ENCODE measurements at places on chromosomes 5 and 9.
A peak's percentile ranks its signal among the peaks of the same experiment; 100 is the strongest.

DNA sequence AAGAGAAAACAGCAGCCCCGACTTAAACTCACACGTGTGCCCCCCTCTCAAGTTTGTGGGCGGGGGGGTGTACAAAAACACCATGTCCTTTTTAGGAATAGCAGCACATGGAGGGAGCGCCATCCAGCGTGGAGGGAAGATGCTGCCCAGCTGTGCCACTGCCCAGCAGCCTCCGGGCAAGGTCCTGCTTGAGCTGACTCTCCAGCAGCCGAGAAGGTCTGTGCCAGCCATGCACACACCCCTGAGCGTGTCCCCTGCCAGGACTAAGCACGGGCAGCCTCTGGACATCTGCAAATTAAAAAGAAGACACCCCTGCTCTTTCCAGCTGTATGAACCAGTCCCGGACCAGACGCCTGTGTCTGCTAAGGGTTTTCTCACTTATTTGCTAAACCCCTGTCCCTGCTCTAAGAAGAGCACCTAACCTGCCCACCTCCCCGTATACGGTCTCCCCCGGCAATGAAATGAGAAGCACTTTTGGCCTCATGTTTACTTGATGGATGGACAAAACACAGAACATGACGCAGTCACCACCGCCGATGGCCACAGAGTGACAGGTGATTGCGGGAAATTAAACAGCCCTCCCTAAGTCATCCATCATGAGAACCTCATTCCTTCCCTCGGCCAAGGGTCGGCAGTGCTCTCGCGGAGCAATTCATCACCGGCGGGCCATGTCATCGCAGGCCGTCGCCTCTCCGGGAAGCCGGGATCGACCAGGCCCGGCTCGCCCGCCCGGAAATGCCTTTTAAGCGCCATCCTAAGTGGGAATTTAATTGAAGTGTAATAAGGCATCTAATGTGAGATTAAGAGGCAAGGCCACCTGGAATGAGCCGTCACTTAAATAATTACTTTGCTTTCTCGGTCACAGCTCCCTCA, 96.9 kb downstream of the OLFM1 start:
- DNase-seq: no peak

GRCh38 chr5:71932131-71932654, 175.1 kb upstream of the MAP1B start:
- DNase-seq: peak; percentile 29

DNA sequence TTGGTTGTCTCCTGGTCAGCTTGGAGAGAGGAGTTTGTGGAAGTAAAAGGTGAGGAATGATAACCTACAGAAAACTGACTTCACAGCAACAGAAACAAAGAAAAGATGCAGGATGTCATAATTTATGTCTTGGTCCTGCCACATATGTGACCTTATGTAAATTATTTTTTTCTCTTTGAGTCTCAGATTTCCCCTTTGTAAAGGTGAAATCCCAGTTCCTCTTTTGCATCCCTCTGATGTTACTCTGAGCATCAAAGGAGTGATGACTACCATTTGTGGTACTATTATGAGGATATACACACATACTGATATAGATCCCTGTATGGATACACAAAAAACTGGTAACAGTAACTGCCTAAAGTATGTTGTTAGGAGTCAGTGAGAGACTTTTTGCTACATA, 1.4 kb upstream of the THG1L start:
- DNase-seq: no peak

DNA sequence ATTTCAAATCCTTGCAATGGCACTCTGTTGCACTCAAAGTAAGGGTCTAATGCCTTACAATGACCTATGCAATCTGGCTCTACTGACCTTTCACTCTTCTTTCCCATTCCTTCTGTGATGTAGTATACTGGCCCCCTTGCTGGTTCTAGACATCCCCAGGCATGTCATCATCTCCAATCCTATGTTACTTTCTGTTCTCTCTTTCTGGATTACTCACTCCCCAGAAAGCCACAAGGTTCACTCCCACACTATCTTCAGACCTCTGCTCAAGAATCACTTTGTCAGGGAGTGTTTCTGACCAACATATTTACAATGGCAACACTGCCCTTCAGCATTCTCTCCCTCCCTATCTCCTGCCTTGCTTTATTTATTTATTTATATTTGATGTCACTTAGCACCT, 802.2 kb upstream of the WWC1 start:
- peak; percentile 53 for DNase-seq

- no peak for DNase-seq
Measured at GRCh38 chr9:8183618-8184017, 384.0 kb upstream of the DMAC1 start.

GRCh38 chr9:79685577-79685976, 113.8 kb downstream of the TLE4 start:
- peak; percentile 69 for DNase-seq

- no peak for DNase-seq
Measured at GRCh38 chr5:74578356-74579044, 62.0 kb downstream of the ENC1 start.

DNA sequence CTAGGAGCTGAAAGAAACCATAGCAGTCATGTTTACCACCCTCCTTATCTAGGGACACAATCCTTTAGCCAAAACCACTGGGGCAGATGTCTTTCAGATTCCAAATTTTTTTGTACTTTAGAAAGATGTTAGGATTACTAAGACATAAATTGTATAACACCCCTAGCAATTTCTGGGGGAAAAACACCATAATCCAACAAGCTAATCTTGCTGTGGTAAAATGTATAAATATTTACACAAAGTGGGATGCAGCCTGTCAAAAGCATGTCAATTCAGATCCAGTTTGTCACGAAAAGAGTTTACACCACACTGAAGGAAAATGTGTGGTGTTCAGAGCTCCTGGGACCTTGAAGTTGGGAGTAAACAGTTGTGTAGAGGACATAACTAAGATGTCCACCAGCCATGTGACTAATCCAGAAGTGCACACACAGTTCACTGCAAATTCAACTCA, 274.3 kb downstream of the ADAMTSL1 start:
- DNase-seq: no peak

GRCh38 chr9:4281676-4282075, 18.2 kb downstream of the GLIS3 start:
- no peak for DNase-seq

DNA sequence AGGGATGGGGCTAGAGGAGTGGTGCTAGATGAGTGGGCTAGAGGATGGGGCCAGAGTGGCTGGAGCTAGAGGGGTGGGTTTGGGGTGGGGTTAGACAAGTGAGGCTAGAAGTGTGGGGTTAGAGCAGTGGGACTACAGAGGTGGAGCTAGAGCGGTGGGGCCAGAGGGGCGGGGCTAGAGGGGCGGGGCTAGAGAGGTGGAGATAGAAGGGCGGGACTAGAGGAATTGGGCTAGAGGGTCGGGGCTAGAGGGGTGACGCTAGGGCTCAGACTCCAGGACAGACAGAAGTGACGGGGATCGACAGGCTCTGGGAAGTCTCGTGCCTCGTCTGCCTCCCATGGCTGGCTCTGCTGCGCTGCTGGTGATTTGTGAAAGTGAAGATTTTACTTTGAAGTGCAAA, 31.0 kb upstream of the TENT4A start:
- DNase-seq: no peak

- no peak for DNase-seq
Measured at GRCh38 chr5:60827201-60827600, 16.9 kb downstream of the ELOVL7 start.

DNA sequence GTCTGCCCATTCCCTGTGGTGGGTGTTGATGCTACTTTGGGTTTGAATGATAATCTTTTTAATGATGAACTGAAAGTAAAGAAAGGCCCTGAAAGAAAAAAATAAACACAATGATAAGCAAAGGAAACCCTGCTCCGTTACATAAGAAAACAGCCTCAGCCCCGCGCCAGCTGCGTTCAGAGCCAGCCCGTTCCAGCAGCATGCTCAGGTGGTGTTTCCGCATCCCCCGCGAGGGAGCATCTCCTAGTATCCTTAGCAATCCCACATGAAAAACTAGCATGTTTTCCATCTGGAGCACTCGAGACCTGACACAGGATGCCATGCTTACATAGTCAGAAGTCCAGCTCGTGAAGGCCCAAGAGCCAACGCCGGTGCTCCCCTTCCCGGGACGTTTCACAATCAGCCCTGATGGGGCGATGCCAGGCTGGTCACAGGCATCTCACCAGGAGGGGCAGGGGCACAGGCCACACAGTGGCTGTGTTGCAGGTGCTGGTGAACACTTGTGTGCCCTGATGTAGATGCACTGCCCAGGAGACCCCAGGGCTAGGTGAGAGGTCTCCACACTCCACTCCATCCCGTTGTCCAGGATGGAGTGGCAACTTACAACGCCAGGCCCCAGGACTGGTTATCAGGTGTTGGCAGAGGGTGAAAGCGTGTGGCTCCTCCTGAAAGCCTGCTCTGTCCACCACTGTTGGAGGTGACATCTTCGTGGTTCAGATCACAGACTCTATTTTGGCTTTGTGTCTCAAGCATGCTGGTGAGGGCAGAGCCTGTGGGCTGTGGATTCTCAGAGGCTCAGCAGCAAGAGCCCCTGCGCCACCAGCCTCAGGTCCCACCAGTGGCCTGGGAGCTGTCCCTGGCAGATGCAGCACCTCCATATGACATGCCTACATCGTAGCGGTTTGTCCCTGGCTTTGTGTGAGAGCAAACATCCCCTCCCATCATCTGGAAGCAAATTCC, 246.8 kb upstream of the IRX1 start:
- no peak for DNase-seq

- peak; percentile 29 for DNase-seq
Measured at GRCh38 chr9:136726631-136727191, 14.3 kb downstream of the DIPK1B start.

DNA sequence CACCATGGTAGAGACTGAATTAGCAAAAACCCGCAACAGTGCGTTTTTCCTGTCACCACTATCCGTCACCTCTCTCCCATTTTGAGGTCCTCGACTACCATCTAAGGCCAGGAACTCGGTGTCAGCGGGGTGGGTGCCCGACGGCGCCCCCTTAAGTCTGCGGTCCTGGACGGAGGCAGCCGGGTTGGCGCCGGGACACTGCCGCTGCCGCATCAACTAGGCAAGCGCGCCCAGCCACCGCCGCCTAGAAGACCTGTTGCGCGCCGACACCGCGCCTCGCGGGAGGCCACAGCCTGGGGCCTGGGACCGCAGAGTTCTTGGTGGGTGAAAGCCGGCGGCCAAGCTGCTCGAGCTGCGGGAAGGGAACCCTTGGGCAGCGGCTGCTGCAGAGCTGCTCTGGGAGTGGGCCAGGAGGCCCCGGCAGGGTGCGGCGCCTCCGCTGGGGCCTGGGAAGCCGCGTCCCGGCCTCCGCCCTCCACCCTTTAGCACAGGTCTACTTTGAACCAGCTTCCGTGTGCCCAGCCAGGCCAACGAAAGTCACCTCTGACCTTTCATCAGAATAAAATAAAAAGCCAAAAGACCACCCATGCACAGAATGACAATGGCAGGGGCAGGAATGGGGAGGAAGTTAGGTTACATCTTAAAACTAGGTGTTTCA, 3.5 kb downstream of the FOXB2 start:
- DNase-seq: no peak

Data from fibroblast of skin of right quadriceps (primary cell).